Activated CD8-positive, alpha-beta memory T cell treated with anti-CD3 and anti-CD28 coated beads for 1 hour (primary cell): ENCODE measurements at places on chromosomes 16 and 17.

GRCh38 chr16:67504031-67505021 lies 21.0 kb upstream of the AGRP start:
- DNase-seq = no peak

GRCh38 chr17:16880121-16880842 lies 91.6 kb downstream of the TNFRSF13B start:
- no peak for DNase-seq

GRCh38 chr16:86410081-86410480 lies 100.2 kb upstream of the FOXF1 start:
- no peak for DNase-seq

DNA sequence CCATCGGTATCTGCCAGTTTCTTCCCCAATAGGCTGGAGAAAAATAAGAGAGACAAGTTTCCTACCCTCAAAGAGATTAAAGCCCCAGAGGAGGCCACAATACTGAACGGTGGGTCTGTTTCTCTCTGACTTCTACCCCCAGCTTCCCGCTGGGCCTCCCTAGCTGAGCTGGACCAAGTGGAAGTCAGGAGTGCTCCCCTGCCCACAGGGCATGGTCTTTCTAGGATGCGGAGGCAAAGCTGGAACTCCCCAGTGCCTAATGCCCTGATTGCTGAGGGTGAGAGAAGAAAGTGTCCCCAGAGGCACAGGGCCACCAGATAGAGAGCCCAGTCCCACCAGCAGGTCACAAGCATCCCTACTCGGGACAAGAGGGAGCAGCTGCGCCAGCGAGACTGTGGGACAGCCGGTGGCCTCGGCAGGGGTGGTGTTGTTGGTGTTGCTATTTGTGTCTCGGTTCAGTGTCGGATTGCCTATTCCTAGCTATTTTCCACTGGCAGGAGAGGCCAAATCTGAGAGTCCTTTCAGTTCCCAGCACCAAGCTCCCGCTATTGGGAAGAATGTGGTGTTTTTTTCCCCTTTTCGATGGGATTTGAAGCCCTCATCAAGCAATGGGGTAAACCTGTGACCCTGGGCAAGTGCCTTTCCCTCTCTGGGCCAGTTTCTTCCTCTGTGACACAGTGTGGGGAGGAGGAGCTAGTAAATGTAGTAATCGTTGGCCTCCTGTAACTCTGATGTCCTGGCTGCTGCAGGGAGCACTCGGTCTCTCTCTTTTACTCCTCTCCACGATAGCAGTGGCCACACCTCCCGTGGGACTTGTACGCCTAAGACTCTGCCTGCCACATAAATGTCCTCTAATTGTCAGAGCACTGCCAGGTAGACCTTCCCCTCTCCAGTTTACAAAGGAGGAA lies 22.5 kb upstream of the TBX2 start:
- DNase-seq = no peak

- no peak for DNase-seq
These were observed 892 bp downstream of the ABCC1 start for GRCh38 chr16:15950161-15950854.

DNA sequence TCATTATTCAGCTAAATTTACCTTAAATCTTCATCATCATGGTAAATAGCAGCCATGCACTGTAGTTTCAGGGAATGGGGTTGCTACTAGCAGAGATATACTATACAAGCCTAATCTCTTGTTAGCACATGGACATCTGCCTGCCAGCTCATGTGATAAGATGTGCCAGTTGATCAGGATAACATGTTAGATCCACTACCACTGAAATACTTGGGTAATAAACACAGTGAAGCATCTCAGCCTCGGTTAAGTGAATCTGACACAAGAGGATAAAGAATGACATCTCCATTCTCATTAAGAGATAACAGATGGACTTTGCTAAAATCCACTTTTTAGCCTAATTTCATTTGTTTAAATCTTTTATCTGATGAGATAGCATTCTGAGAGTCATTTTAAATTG lies 256.1 kb downstream of the CDH8 start:
- DNase-seq = no peak

DNA sequence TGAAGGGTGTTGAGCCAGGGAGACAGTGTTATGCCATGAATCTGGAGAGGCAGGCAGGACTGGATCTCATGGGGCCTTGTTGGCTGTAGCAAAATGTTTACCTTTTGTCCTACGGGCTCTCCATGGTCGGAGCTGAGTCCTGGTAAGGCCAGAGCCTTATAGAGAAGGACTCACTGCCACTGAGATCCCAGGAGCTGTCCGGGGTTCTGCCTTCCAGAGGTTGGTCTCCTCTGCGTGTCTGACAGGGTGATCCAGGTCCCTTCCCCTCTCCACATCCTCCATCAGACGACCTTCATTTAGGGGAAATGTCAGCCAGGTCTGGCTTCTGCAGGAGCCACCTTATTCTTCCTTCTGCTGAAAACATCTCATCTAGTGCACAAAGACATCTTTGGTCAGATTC lies 285.2 kb upstream of the N4BP1 start:
- no peak for DNase-seq

- no peak for DNase-seq
These were observed 177.0 kb upstream of the IRX6 start for GRCh38 chr16:55146966-55147365.

- DNase-seq = no peak
These were observed 115.1 kb downstream of the MRTFB start for GRCh38 chr16:14186007-14186794.

- no peak for DNase-seq
These were observed 18.1 kb upstream of the KRT17 start for GRCh38 chr17:41642252-41643156.
